ENCODE measurements at places on chromosomes 4 and X. TPM values are rescaled to one million over a fixed set of nuclear protein-coding genes. Genes with fewer than 3 reads are reported as not detected.
A peak's percentile ranks its signal among the peaks of the same experiment; 100 is the strongest.

POU3F4 gene
- total RNA-seq, result 2.9 TPM

SSX2B gene
- not detected for total RNA-seq

TCEAL7 gene
- 45.2 TPM for total RNA-seq

DNA sequence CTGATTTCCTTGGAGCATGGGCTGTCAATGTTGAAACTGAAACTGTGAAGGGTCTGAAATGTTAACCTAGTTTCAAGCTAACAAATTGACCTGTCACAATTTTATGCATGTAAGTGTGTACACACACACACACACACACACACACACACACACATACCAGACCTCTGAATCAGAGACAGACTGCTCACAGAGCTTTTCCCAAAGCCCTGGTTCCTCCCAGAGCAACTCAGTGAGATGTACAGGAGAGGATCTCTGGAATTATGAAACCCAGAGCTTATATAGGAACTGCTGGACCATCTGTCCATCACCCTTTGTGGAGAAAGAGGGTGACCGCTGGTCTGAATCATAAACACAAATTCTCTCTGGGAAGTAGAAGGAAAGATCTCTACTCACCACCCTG, 228.1 kb upstream of the PRPS2 start:
- no peaks in the 10 kb centered on the region for H3K4me1 ChIP-seq
- no peaks in the 10 kb centered on the region for H3K36me3 ChIP-seq
- H3K27me3 ChIP-seq, result no peaks in the 10 kb centered on the region
- no peak overlapping the region for H3K27ac ChIP-seq
- H3K4me3 ChIP-seq, result no peak overlapping the region

DNA sequence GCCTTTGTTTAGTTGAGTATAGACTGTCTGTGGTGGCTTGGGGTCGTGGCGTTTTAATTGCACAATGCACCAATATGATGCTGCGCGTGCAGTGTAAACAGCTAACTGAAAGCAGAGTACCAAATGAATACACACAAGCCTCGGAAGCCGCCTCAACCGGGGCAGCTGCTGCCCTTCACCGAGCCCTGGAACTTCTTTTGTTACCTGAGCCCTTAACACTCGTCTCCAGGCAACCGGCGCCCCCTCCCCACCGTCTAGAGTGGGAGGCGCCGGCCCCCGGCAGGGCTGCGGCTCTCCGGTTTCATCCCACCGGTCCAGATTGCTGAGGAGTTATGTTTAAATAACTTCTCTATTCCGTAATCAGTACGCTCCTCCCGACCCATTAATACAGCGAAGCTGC, 173.2 kb upstream of the TBL1X start:
- peaks cover 12% of the 10 kb centered on the region for H3K4me1 ChIP-seq
- no peak overlapping the region for H3K4me3 ChIP-seq
- H3K27ac ChIP-seq, result no peak overlapping the region
- peaks cover 46% of the 10 kb centered on the region for H3K27me3 ChIP-seq

DNA sequence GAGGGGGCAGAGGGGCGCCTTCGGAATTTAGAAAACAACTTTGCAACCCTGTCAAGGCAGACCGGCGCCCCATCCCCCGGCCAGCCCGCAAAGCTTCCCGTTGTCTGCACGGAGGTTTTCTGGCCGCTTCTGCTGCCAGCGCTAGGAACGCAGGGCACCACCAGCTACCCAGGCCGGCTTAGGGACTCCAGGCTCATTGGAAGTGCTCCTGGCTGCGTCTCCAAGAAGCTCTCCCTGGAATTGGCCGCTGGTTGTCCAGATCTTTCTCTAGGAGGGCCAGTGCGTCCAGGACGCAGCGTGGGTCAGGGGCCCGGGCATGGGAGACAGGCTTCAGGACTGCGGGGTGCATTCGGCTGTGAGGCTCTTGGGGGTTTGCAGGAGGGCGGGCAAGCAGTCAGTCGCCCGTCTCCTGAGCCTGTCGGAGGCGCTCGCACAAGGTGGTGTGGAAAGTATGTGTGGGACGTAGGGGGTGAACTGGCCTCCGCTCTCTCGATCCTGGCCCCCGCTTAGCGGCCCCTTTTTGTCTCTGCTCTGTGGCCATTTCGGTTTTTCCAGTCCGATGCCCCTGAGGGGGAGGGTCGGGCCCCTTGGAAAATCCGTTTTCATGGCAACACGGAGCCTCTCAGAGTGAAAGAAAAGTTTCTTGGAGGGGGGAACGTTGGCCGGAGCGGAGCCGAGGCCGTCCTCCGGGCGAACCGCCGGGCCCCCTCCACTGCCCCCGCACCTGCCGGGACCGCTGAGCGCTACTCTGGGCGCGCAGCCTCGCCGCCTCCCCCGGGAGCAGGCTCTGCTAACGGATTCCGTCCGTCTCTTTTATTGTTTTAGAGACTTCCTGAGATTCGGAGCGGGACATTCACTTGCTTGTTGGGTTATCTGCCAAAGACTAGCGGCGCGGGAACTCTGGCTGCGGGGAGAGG, 810 bp upstream of the SOX3 start:
- H3K4me3 ChIP-seq, result peak overlapping the region; percentile 33
- H3K4me1 ChIP-seq, result peaks cover 43% of the 10 kb centered on the region
- H3K27me3 ChIP-seq, result peaks cover 90% of the 10 kb centered on the region
- no peak overlapping the region for H3K27ac ChIP-seq
- H3K36me3 ChIP-seq, result no peaks in the 10 kb centered on the region

GRCh38 chr4:52585379-52585778, 73.7 kb downstream of the USP46 start:
- DNase-seq, result no peak
- H3K4me3 ChIP-seq, result no peak overlapping the region
- H3K36me3 ChIP-seq, result no peaks in the 10 kb centered on the region

GRCh38 chr4:76366737-76367136, 54.2 kb downstream of the CCDC158 start:
- no peaks in the 10 kb centered on the region for H3K27me3 ChIP-seq
- H3K36me3 ChIP-seq, result no peaks in the 10 kb centered on the region
- no peak for DNase-seq
- no peaks in the 10 kb centered on the region for H3K4me1 ChIP-seq

- H3K27ac ChIP-seq, result no peak overlapping the region
- H3K4me3 ChIP-seq, result no peak overlapping the region
- no peak for DNase-seq
- no peaks in the 10 kb centered on the region for H3K27me3 ChIP-seq
- no peaks in the 10 kb centered on the region for H3K4me1 ChIP-seq
- H3K36me3 ChIP-seq, result no peaks in the 10 kb centered on the region
These were observed 147.2 kb upstream of the WDFY3 start for GRCh38 chr4:85113706-85114105.

DNA sequence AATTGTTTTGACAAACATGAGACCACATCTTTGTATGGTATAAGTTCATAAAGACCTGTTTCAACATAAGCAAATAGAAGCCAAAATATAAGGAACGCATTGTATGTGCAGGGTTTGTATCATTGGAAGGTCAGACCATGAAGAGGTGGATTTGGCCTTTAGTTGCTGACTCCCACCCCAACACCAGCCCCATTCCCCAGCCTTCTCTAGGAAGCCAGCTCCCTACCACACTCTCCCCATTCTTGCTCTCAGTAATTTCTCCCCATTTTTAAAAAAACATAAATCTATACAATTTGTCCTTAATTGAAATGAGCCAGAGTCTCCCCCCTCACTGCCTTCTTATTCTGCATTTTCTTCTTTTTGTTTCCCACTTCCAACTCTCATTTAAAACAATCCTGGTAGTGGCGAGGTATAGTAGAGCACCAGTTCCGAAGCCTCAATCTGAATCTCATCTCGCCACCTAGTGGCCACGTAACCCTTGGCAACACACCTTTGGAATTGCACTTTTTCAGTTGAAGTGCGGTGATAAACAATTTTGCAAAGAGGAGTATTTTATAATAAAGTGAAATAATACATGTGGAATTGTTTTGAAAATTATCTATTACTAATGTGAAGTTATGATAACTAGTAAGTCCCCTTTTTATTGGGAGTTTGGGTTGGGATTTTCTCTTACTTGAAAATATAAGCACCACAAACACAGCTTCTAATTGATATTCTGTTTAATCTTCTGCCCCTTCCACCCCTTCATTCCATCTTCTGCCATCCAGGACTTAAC, 126.6 kb downstream of the ASB9 start:
- H3K36me3 ChIP-seq, result no peaks in the 10 kb centered on the region
- no peaks in the 10 kb centered on the region for H3K4me1 ChIP-seq
- DNase-seq, result peak; percentile 72
- H3K27me3 ChIP-seq, result peaks cover 7% of the 10 kb centered on the region

GRCh38 chrX:19443869-19444526, 71.3 kb downstream of the MAP3K15 start:
- no peaks in the 10 kb centered on the region for H3K4me1 ChIP-seq
- H3K27ac ChIP-seq, result no peak overlapping the region
- no peak for DNase-seq
- H3K27me3 ChIP-seq, result no peaks in the 10 kb centered on the region

- no peak overlapping the region for H3K27ac ChIP-seq
- no peaks in the 10 kb centered on the region for H3K4me1 ChIP-seq
- H3K36me3 ChIP-seq, result no peaks in the 10 kb centered on the region
These were observed 36.9 kb downstream of the GPR174 start for GRCh38 chrX:79181401-79181800.

- peak overlapping the region; percentile 69 for H3K4me3 ChIP-seq
- H3K36me3 ChIP-seq, result peaks cover 4% of the 10 kb centered on the region
- H3K4me1 ChIP-seq, result peaks cover 17% of the 10 kb centered on the region
- H3K27ac ChIP-seq, result peak overlapping the region; percentile 96
- H3K27me3 ChIP-seq, result no peaks in the 10 kb centered on the region
- no peak for DNase-seq
These were observed 1.3 kb upstream of the ZNF141 start for GRCh38 chr4:336099-336892.

DNA sequence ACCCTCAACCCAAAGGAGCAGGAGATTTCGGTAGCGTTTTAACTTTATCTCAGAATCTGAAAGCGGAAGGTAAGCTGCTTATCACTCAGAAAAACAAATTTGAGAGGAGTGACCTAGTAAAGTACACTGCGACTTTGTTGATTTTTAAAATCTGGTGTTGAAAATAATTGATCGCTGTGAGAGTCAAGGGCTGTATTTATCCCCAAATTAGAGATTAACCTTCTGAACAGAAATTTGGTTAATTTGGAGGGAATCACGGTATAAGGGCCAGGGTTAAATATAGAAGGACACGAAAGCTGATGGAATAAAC, 212 bp downstream of the CLCN4 start:
- peaks cover 13% of the 10 kb centered on the region for H3K4me1 ChIP-seq
- peak overlapping the region; percentile 35 for H3K4me3 ChIP-seq
- no peak for DNase-seq
- H3K27ac ChIP-seq, result peak overlapping the region; percentile 75
- no peaks in the 10 kb centered on the region for H3K36me3 ChIP-seq

DNA sequence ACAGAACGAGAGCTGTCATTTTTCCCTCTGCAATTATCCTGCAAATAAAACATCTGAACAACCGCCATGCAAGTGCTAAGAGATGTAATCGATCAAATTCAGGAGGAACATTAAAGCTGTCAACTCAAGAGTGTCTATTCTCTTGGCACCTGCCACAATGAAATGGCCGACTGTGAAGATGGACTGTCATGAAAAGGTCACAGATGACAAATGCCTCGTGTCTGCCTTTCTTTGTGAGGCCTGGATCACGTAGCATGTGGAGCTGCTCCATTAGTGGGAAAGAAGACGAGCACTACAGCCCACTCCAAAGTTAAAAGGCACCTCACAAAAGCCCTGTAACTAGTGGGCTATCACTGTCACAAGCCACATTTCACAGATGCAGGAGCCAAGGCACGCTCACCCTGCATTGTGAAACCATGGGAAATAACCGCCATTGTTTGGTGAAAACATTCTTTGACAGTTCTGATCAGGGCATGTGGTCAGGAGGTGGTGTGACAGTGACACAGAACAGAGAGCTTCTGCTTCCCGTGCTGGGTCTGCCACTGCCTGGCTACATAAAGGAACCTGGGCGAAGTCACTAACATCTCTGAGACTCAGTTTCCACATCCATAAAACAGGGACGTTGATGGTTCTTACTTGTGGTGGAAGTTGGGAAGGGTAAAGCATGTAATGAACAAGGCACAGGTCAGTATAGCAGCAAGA, 98.9 kb downstream of the EVC2 start:
- H3K4me1 ChIP-seq, result no peaks in the 10 kb centered on the region
- no peak for DNase-seq
- H3K27ac ChIP-seq, result no peak overlapping the region
- H3K4me3 ChIP-seq, result no peak overlapping the region
- no peaks in the 10 kb centered on the region for H3K27me3 ChIP-seq

- H3K4me3 ChIP-seq, result no peak overlapping the region
- H3K27me3 ChIP-seq, result peaks cover 16% of the 10 kb centered on the region
- DNase-seq, result no peak
- H3K36me3 ChIP-seq, result no peaks in the 10 kb centered on the region
These were observed 24.4 kb upstream of the PIGA start for GRCh38 chrX:15359701-15360100.

GRCh38 chr4:83118869-83119268, 4.3 kb upstream of the PLAC8 start:
- no peaks in the 10 kb centered on the region for H3K36me3 ChIP-seq
- no peaks in the 10 kb centered on the region for H3K4me1 ChIP-seq
- H3K27ac ChIP-seq, result no peak overlapping the region
- H3K4me3 ChIP-seq, result no peak overlapping the region
- H3K27me3 ChIP-seq, result no peaks in the 10 kb centered on the region

GRCh38 chr4:179182741-179183140, 1740.5 kb upstream of the AGA start:
- peak; percentile 65 for DNase-seq
- H3K27me3 ChIP-seq, result no peaks in the 10 kb centered on the region
- H3K4me3 ChIP-seq, result no peak overlapping the region
- no peaks in the 10 kb centered on the region for H3K4me1 ChIP-seq

GRCh38 chr4:168796362-168797106, 213.5 kb downstream of the CBR4 start:
- no peaks in the 10 kb centered on the region for H3K4me1 ChIP-seq
- no peak overlapping the region for H3K4me3 ChIP-seq
- peaks cover 4% of the 10 kb centered on the region for H3K36me3 ChIP-seq
- no peak for DNase-seq
- no peak overlapping the region for H3K27ac ChIP-seq

Measured in spinal cord (tissue), 10 donors.